Progenitor cell of endocrine pancreas (in vitro differentiated cells): ENCODE measurements at places on chromosomes 6 and 20.

- no peak for DNase-seq
These were observed 11.8 kb downstream of the RFX6 start for GRCh38 chr6:116888732-116889360.

- DNase-seq = no peak
These were observed 664 bp upstream of the BAG6 start for GRCh38 chr6:31652925-31653724.

GRCh38 chr6:88556663-88557062 lies 390.5 kb upstream of the CNR1 start:
- no peak for DNase-seq

- DNase-seq = no peak
These were observed 483.4 kb upstream of the FLRT3 start for GRCh38 chr20:14820771-14821170.

DNA sequence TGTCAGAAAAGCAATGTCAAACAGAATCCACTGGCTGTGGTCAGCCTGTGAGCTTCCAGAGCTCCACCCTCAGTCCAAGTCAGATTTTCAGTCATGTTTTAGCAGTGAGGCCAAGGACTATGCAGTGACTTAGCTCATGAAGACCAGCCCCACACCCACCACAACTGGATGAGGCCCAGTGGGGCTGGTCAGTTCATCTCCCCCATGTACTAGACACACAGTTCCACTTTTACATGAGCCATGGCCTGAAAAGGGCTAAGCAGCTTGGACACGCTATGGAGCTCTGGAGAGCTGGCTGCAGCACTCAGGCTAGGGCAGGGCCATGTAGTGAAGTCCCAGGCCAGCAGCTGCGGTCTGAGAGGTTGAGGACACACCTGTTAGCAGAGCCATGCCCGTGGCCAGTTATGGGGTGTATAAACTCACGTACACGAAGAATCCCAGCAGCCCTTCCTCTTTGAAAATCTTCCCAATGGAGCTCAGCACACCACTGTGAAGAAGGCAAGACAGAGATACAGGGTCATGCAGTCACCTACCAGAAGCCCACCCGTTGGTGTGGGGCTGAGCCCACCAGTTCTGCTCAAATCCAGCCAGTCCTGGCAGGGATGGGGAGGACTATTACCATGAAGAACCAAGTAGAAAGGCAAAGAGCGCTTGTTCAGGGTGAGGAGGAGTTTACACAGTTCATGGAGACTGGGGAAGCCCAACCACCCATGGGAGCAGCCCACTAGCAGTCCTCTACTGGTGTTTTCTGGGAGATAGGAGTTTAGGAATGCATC lies 10.6 kb downstream of the MTCH1 start:
- no peak for DNase-seq

- no peak for DNase-seq
These were observed 51.5 kb upstream of the PTPRT start for GRCh38 chr20:43241057-43241702.

- no peak for DNase-seq
These were observed 30.4 kb downstream of the ZC2HC1B start for GRCh38 chr6:143894655-143895054.

GRCh38 chr6:56403745-56404144 lies 156.4 kb upstream of the COL21A1 start:
- no peak for DNase-seq
